HEK293T (cell line): ENCODE measurements at places on chromosomes 16 and 17.
A peak's percentile ranks its signal among the peaks of the same experiment; 100 is the strongest.

DNA sequence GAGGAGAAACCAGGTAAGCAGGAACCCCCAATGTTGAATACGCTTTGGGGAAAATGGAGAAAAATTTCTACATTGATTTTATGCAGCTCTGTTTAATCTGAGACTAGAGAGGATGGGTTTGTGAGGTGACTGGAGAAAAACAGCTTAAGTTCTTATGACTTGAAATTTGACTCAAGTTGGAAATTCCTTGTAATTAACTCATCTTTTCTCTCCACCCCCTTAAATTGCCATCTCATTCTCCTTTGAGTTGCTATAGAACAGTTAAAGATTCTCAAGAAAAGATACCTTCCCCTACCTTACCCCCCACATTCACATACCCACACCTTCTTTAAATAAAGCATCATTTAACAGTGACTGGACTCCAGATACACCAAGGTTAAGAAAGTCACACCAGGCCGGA, 24.2 kb downstream of the ZNRF1 start:
- DNase-seq = no peak

GRCh38 chr16:72856797-72857196, 191.1 kb downstream of the ZFHX3 start:
- DNase-seq = peak; percentile 40

DNA sequence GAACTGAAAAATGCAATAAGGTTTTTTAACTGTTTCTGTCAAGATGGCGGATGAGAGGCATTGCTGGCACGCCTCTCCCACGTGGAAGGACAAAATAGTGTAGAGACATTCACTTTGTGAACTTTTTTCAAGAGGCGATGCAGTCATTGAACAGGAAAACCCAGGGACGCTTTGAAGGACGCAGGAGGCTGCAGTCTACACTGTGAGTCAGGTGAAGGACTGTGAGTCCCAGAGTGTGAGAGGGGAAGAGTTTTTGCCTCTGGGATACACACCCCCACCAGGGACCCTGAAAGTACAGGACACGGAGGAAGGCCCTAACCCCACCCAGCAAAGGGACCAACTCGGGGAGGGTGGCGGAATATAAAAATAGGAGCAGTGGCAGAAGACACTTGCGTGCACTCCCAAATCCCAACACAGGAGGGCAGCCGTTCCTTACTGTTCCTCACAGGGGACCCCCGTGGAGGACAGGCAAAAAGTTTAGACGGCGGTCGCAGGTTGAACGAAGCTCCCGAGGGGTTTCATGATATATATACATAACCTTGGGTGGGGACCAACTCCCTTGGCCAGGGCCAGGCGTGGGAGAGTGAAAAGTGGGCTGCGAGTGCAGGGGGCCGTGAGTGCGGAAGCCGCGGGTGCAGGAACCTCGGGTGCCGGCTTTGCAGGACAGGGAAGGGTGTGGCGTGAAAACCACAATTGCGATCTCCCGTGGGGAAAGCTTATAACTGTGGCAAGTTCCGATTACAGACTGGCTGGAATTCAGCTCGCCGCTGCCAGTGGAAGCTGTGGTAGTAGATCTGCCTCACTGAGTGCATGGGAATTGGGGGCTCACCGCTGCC, 82.0 kb upstream of the ALOX12 start:
- DNase-seq = peak; percentile 82

DNA sequence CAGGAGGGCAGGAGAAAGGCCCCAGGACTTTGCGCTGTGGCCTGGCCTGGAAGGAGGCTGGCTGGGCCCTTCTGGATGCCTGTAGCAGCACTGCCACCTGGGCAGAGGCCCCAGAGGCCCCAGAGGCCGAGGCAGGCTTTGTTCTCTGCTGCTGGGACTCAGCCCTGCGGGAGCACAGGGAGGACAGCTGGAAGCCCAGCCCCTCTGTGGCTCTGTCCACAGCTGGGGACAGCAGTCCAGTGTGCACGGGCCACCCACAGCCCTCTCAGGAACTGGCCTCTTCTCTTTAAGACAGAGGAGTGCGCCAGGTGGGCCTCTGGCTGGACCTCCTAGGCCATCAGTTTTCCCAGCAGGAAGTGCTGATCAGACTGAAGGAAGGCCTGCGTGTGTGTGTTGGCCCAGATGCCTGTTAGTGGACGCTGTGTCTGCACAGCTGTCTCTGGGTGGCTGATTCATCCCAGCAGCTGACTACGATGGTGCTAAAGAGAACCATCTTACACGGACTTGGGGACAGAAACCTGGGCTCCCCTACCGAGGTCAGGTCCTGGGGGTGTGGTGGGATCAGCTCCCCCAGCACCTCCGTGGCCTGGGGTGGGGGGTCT, 26.9 kb upstream of the ZNF750 start:
- DNase-seq = no peak

GRCh38 chr17:81043725-81044427, 8.9 kb downstream of the BAIAP2 start:
- no peak for DNase-seq

DNA sequence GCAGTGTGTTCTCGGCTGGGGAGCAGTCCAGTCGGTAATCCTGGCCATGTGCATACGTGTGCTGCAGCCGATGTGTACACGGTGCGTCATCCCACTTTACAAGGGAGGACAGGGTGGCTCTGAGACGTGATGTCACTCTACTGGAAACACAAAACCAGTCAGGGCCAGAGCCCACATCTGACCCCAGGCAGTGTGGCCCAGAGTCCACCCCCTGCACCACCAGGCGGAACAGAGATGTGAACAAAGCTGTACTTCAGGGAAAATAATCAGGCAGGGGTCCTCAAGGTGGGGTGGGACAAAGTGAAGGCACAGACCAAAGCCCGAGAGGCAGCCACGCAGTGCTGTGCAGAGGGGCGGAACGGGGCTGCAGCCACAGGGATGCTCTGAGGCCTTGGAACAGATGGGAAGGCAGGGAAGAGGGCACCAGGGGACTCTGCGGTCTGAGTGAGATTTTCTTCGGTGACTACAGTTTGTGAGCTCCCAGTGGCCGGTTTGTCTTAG, 181.5 kb downstream of the ZNF423 start:
- no peak for DNase-seq

DNA sequence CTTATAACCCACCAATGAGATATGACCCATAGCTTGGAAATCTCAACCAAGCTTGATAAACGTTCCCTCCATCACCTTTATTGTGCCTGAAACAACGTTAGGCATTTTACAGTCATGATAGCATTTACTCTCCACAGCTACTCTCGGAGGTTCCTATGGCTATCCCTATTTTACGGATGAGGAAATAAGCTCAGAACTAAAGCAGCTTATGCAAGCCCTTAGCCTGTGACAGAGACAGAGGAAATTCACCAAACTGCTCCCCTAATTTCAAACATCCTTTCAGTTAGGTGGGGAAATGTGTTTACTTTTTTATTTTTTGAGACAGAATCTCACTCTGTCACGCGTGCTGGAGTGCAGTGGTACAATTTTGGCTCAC, 18.7 kb downstream of the DCUN1D3 start:
- DNase-seq = no peak
